Tracheal epithelial cell (primary cell): ENCODE measurements at places on chromosomes 4 and X. TPM values are rescaled to one million over a fixed set of nuclear protein-coding genes. Genes with fewer than 3 reads are reported as not detected.

TCEAL6 gene
- total RNA-seq, result not detected in 2 replicates

KCNIP4 gene
- total RNA-seq, result 0.48 and 1.1 TPM in 2 replicates

ATP8A1 gene
- 0.43 and 1.2 TPM in 2 replicates for total RNA-seq

CFAP47 gene
- under 0.01 TPM in 1 of 2 replicates, not detected in the other for total RNA-seq

IL21 gene
- not detected in 2 replicates for total RNA-seq

GABRG1 gene
- total RNA-seq, result not detected in 2 replicates

CPE gene
- 36.4 and 65.2 TPM in 2 replicates for total RNA-seq

PRDX4 gene
- 166 and 230 TPM in 2 replicates for total RNA-seq

MSX1 gene
- 0.24 TPM in 1 of 2 replicates, not detected in the other for total RNA-seq
